ENCODE measurements at places on chromosomes 11 and 22.

GRCh38 chr11:106156290-106156937 is 79.0 kb downstream of the AASDHPPT start:
- no peak for DNase-seq

GRCh38 chr11:12246147-12246546 is 131.2 kb upstream of the PARVA start:
- no peak for DNase-seq

DNA sequence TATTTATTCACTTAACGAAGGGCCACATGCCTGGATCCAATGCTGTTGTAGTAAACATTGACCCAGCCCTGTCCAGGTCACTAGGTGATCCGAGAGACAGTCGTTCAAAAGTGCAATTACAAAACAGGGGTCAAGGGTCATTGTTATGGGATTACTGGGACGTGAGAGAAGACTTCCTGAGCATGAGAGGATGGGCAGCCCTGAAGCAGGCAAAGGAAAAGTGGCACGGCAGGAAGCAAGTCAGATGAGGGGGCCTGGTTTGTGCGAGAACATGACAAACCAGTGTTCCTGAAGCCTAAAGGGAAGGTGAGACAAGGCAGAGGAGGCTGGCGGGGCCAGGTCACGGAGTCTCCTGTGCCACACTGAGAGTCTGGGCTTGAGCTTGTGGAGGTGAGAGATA is 15.8 kb upstream of the MMP20 start:
- no peak for DNase-seq

DNA sequence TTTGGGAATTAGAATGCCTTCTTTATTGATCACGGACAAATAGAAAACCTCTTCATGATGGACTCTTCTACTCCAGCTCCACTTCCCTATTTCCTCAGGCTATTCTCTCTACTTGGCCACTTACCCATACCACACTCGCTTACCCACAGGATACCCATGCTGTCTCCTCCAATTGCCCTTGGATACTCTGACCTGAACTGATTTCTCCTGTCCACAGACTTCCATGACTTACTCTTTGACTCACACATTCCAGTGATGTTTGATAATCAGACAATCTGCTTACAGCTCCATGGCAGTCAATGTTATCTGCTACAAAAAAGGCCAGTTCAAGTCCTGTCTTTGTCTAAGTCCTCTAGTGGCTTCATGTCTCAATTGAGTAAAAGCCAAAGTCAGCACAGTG is 292.0 kb upstream of the CTSC start:
- DNase-seq, result no peak

GRCh38 chr11:80023386-80023785 is 582.6 kb upstream of the TENM4 start:
- no peak for DNase-seq

- DNase-seq, result no peak
Observed at GRCh38 chr11:59221441-59221840, 8.7 kb upstream of the MPEG1 start.

DNA sequence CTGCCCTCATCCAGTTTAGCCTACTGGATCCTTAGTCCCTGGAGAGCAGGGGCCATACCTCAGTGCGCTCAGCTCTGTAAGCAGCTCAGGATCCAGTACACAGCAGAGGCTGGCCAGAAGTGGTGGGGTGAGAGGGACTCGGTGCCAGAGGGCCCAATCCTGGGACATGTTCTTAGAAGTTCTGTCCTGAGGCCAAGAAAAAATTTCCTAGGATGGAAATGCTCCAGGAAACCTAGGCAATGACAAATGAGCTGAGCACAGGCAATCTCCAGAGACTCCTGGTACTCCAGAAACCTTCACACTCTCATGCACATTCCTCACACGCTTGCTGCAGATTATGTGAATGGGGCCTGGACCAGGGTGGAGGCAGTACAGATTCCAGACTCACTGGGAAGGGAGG is 89.6 kb downstream of the SERGEF start:
- DNase-seq, result no peak

DNA sequence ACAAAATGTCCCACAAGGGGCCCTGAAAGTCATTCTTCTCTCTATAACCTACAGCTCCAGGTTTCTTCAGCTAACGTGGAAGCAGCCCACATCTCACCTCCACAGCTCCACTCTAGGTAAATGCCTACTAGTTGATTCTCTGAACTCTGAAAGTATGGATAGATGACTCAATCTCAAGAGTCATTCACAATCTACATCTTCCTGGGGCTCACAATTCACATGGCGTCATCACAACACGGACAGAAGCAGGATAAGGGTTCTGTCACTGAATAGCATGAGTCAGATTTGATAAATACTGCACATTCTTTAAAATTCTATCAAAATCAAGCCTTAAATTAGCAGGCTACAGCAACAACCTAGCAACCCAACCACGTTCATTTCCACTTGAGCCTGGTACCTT is 96.3 kb downstream of the PLEKHA7 start:
- DNase-seq, result no peak

DNA sequence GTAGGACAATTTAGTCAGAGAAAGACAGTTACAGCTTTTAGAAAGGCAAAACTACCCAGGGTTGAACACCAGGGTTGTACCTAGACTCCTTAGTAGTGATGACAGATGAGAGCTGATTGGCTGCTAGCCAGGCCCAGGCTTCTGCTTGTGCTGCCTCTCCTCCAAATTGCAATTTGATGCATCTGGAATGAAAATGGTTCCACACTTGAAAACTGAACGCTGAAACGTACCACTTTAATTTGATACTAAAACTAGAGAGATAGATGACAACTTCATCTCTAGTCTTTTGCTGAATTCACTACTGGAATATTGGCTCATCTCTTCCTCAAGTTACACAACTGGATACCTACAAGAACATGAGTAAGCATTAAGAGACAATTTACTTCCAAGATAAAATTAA is 19.2 kb upstream of the FNBP4 start:
- no peak for DNase-seq

DNA sequence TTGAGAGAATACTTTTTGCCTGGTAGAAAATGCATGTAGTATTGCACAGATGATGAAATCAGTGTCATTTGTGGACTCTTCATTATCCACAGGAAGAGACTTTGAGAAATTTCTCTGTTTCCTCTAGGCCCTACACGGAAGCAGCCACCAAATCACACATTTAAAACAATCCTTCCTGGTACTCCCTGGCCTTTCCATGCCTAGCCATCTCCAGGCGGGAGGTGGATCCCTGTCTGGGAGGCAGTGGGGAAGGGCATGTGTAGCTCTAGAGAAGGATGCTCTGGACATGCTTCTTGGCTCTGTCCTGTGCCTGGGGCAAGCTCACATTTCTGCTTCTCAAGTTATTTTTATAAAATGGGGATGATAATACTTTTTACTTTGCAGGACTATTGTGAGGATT is 114.1 kb downstream of the ADAMTS15 start:
- DNase-seq, result no peak

DNA sequence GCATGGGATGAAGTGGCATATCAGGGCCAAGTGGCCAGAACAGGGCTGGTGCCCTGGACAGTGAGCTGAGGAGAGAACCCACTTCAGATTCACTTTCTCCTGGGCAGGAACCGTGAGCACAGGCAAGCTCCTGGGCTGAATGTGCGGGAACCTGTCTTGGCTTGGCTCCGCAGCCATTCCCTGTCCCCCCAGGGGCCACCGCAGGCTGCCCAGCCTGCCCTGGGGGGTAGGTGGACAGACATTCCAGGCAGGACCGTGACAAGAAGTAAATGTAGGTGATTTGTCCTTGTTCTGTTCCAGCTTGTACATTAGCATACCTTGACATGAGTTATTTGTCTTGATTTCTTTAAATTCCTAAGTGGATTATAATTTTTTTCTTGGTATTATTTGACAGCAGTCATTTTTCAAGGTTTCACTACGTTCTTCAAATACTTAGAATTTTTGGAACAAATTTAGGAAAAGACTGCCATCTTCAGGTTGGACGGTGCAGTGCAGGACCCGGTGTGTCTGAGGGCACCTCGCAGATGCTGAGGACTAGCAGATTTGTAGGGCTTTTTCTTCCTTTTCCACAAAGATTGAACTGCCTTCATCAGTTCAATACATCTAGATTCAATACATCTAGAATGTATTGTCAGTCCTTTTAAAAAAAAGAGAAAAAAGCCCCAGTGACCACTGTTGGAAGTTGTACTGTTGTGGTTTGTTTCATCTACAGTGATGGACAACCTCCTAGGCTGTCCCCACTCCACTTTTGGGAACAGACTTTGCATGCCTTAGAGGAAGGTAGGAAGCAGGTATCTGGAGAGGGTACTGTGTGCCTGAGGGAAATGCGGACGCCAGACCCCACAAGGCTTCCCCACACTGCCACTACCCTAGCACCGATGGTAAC is 115.1 kb upstream of the RASSF10 start:
- DNase-seq, result peak; percentile 8

DNA sequence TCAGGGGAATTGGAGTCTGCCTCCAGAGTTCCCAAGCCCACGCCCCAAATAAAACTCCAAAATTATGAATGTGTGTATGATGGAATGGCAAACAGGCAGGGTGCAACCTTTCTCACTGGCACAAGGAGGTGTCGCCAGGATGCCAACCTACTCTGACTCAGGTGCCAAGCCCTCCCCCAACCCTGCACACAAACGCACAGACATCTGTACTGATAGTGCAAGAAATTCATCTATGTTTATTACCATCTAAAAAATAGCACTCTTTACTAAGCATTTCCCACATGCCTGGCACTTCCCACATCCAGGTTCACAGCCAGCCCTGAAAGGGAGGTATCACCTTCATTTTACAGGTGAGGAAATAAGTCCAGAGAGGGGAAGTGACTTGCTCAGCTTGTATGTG is 1.2 kb downstream of the PLA2G3 start:
- DNase-seq, result no peak

DNA sequence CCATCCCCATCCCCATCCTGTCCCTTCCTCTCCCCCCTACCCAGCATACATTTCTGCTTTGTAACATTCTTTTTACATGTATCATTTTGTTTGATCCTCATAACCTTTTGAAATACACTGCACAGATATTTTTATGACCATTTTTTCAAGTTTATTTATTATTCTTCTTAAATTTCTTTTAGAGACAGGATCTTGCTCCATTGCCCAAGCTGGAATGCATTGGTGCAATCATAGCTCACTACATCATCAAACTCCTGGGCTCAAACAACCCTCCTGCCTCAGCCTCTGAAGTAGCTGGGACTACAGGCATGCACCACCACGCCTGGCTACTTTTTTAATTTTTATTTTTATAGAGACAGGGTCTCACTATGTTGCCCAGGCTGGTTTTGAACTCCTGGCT is 99.4 kb upstream of the AKIP1 start:
- no peak for DNase-seq
